ENCODE measurements at places on chromosomes 5 and 9.
A peak's percentile ranks its signal among the peaks of the same experiment; 100 is the strongest.

DNA sequence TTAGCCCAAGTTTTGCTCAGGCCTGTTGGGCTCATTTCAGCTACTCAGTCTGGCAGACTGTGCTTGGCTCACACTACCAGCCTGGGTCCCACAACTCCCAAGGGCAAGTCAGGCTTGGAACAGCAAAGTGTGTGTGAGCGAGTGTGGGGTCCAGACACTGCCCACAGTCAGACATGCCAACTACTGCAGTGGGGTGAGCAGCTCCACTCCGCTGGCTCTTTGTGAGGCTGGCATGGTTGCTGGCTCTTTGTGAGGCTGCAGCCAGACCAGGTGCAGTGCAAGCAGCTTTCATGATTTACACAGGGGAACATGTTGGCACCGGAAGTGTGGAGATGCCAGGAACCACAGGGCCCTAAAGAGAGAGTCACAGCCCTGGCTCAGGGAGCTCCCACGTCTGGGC is 606.7 kb upstream of the FAM174A start:
- no peak overlapping the region for H3K4me3 ChIP-seq
- H3K36me3 ChIP-seq, result no peaks in the 10 kb centered on the region
- no peak overlapping the region for H3K27ac ChIP-seq
- no peak for DNase-seq
- no peaks in the 10 kb centered on the region for H3K27me3 ChIP-seq

DNA sequence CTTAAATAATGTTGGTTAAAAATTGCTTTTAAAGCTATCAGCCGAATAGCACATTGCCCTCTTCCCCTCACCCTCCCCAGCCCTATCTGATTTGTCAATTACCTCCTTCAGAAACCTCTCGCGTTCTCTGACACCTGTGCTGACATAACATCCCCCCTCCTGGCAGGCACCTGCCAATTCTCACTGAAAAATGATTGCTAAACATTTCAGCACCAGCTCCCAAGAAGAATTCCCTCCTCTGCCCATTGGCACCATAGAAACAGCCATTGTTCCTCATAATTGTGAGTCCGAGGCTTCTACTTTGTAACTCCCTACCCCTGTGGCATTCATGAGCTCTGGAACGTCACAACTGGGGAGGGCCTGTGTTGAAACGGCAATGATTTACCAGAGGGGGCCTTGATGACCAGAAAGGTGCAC is 20.2 kb downstream of the CDH6 start:
- no peaks in the 10 kb centered on the region for H3K27me3 ChIP-seq
- H3K27ac ChIP-seq, result no peak overlapping the region
- H3K36me3 ChIP-seq, result no peaks in the 10 kb centered on the region
- DNase-seq, result no peak
- H3K4me3 ChIP-seq, result no peak overlapping the region

- no peaks in the 10 kb centered on the region for H3K36me3 ChIP-seq
- H3K4me3 ChIP-seq, result no peak overlapping the region
- peaks cover 11% of the 10 kb centered on the region for H3K4me1 ChIP-seq
- no peaks in the 10 kb centered on the region for H3K27me3 ChIP-seq
- no peak for DNase-seq
Measured at GRCh38 chr5:60023255-60023654, 129.7 kb upstream of the PDE4D start.

DNA sequence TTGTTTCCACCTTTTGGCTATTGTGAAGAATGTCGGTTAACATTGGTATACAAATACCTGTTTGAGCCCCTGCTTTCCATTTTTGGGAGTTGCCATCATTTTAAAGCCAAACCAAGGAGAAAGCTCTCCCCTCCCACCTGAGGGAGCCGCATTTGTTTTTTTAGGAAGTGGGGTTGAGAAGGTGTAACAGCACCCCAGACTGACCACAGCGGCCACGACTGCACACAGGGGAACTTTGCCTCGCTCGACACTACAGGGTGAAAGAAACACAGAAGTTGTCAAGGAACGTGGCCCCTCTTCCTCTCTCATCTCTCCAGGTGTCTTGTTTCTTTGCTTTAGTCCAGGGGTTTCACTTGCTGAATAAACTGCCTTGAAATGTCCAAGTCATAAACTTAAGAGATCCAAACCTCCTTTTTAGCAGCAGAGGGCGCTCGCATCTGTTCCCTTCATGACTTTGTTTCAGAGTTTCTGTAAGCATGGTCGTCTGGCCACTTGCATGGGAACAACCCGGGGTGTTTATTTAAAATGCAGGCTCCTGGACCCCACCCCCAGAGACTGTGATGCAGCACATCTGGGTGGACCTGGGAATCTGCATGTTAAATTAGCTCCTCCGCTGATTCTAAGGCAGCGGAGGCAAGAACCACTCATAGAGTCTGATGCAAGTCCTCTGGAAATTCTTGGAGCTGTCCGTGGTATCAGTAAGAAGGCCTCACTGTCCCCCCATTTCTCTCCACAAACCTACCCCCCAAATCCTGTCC is 2.1 kb upstream of the TTLL11 start:
- peaks cover 7% of the 10 kb centered on the region for H3K4me1 ChIP-seq
- no peaks in the 10 kb centered on the region for H3K36me3 ChIP-seq
- no peak overlapping the region for H3K27ac ChIP-seq
- peaks cover 77% of the 10 kb centered on the region for H3K27me3 ChIP-seq
- DNase-seq, result peak; percentile 75
- H3K4me3 ChIP-seq, result no peak overlapping the region

DNA sequence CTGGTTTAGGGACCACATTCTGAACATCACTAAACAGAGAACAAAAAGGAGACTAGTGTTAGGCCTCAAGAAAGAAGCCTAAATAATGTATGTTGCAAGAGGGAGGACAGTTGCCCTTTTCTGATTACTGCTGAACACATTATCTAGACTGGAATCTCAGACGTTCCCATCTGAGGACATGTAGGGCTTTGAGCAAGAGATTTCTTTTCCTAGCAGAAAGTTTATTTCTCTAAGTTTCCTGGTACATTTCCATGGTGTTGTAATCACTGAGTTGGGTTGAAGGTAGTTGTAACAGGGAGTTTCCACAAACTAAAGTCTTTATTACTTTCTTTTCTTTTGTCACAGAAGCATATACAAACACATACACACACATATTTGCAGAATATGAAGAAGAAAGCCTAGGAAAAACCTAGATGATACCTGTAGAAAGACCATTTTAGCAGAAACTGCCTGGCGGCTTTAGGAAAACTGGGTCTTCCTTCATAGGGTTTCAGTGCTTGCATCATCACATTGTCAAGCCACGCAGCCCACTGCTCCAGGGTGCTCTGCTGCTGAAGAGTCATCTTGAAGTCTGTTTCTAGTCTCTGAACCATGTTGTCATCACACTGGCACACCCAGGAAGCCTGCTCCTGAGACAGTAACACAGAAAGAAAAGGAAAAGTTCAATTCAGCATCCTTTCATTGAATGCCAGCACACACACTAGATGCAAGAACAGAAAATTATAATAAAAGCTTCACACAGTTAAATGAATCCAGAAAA is 269.1 kb downstream of the RFX3 start:
- no peaks in the 10 kb centered on the region for H3K27me3 ChIP-seq
- no peaks in the 10 kb centered on the region for H3K4me1 ChIP-seq
- no peak overlapping the region for H3K4me3 ChIP-seq
- H3K27ac ChIP-seq, result no peak overlapping the region
- DNase-seq, result no peak

DNA sequence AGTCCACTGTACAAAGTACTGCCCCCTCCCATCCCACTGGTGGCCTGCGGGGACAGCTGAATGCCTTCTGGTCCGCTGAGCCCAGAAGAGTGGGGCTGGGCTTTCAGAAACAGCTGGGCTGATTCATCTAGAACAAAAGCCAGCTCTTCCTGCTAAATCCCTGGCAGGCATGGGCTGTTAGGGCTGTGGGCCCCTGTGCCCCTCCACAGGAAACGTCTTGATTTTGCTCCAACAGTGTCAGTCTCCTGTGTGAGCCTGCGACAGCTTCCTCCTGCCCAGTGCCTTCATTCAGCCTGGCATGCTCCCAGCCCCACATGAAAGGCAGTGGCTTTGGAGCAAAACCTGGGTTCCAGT is 6.9 kb upstream of the GSN start:
- peaks cover 39% of the 10 kb centered on the region for H3K27me3 ChIP-seq
- peaks cover 41% of the 10 kb centered on the region for H3K4me1 ChIP-seq
- no peaks in the 10 kb centered on the region for H3K36me3 ChIP-seq

- DNase-seq, result no peak
- H3K4me1 ChIP-seq, result no peaks in the 10 kb centered on the region
- no peak overlapping the region for H3K27ac ChIP-seq
- H3K36me3 ChIP-seq, result no peaks in the 10 kb centered on the region
- no peak overlapping the region for H3K4me3 ChIP-seq
Measured at GRCh38 chr9:70007831-70008230, 35.8 kb upstream of the MAMDC2 start.

- no peaks in the 10 kb centered on the region for H3K27me3 ChIP-seq
- no peaks in the 10 kb centered on the region for H3K4me1 ChIP-seq
- H3K4me3 ChIP-seq, result no peak overlapping the region
- no peak overlapping the region for H3K27ac ChIP-seq
- DNase-seq, result no peak
Measured at GRCh38 chr5:41649659-41650058, 139.3 kb upstream of the PLCXD3 start.

DNA sequence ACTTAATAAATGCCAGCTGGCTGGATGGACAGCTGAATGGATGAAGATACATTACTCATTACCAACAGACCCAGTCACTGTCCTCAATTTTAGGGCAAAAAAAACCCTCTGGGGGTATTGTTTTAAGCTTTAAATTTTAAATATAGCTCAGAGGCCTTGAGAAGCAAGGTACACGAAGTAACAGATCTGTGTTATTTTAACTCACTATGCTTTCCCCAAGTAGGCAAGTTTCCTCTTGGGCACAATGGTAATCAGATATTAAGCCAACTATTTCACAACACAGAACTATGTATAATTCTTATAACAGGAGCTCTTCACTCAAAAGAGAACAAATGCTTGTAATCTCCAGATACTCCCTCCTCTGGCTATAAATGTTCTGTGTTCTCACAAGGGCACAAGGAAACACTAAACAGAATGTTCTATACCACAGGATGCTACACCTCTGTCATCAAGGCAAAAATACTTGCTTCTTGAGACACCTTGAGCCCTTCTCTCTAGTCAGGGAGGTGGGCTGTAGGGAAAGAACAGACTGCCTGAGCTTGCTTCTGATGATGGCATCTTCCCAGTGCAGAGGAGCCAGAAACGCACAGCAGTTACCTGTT is 443.8 kb downstream of the SPOCK1 start:
- no peak for DNase-seq
- H3K4me3 ChIP-seq, result no peak overlapping the region
- no peaks in the 10 kb centered on the region for H3K36me3 ChIP-seq
- peaks cover 5% of the 10 kb centered on the region for H3K4me1 ChIP-seq

DNA sequence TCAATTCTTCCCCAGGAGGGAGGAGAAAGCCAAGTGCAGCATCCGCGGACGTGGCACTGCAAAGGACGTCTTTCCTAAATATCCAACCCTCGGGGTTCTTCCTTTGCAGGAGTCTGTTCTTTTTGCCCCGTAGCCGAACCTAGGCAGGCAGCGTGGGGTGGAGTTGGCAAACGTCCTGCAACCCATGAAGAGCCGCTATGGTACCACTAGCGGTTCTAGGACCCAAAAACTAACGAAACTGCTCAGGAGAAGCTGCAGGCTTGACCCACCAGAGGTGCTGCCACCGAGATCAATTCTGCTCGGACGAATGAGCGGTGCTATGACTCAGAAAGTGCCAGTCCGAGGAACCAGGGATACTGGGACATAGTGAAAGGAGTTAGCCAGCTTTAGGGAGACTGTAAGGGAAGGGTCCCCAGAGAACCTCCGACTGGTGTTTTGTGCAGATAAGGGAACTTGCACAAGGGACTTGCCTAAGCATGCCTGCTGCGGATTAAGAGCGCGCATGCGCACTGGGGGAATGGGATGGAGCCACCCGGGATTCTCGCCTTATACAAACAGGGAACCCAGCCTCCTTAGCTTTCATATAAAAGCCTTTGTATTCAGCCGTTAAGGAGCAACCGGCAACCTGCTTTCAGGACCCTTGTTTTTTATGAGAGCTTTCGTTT is 32.7 kb downstream of the ANXA2R start:
- peak; percentile 90 for DNase-seq
- H3K4me1 ChIP-seq, result no peaks in the 10 kb centered on the region
- H3K27ac ChIP-seq, result no peak overlapping the region
- H3K27me3 ChIP-seq, result peaks cover 90% of the 10 kb centered on the region

DNA sequence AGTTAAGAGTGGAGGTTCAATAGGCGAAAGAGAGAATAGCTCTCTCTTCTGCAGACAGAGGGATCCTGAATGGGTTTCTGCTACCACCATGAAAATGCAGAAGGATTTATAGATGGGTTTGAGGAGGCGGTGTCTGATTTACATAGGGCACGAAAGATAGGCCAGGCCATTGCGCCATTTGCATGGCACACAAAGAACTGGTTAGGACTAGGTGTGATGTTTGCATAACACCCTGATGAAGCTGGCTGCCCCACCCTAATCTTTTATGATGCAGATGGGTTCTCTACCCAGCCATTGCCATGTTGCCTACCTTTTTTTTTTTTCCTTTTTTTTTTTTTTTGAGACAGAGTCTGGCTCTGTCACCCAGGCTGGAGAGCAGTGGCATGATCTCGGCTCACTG is 51.4 kb upstream of the PDZD2 start:
- no peak overlapping the region for H3K4me3 ChIP-seq
- H3K4me1 ChIP-seq, result peaks cover 8% of the 10 kb centered on the region
- no peak for DNase-seq
- H3K27me3 ChIP-seq, result no peaks in the 10 kb centered on the region
- no peaks in the 10 kb centered on the region for H3K36me3 ChIP-seq
- H3K27ac ChIP-seq, result no peak overlapping the region

DNA sequence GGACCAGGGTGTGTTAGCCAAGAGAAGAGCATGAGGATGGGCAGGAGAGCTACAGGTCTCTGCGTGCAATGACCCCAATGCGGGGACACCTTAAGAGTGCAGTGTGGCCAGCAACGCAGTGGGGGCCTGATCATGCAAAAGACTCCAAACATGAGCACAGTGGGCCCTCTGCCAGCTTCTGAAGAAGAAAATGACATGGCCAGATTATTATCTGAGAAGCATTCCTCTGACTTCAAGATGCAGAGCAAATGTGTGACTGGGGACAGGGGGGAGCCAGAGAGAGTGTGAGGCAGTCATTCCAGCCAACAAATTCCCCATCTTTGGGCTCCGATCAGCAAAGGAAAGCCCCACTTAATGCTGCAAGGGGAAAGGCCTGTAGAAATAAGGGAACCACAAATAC is 229.4 kb downstream of the CDK5RAP2 start:
- H3K27ac ChIP-seq, result no peak overlapping the region
- no peak overlapping the region for H3K4me3 ChIP-seq

DNA sequence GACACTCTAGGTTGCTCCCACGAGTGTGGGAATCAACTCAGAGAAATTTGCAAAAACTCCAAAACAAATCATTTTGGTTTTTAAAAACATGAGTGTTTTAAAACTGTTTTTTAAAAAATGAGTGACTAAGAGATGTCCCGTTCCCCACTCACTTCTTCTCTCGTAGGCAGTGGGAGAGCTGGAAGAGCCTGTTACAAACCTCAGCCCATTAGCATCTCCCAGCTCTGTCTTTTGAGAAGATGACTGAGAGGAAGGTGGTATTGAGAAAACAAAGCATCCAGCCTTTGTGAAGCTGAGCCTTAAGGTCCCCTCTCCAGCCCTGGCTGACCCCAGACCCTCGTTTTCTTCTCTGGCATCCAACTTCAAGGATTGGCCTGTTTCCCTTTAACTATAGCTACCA is 4.7 kb upstream of the ANKRD33B start:
- H3K4me1 ChIP-seq, result peaks cover 8% of the 10 kb centered on the region
- H3K4me3 ChIP-seq, result no peak overlapping the region
- H3K27ac ChIP-seq, result no peak overlapping the region
- H3K36me3 ChIP-seq, result no peaks in the 10 kb centered on the region
- H3K27me3 ChIP-seq, result peaks cover 52% of the 10 kb centered on the region

All from neural progenitor cell (in vitro differentiated cells).